Eye (tissue), 1 donor: ENCODE measurements at places on chromosomes 5 and 9.

DNA sequence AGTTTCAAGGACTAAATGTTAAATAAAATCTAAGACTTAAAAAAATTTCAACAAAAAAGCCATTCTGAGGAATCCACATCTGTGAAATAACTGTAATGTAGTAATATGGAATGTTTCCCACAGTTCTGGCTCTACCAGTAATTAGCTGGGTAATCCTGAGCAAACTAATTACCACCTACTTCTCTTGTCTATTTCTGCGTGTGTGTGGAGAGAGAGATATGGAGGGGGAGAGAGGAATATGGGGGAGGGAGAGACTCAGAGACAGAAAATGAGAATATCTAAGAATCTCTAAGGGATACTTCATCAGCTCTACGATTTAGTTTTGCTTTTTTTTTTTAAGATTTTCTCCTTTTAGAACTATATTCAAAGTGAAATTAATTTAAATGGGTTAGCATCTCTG is 28.0 kb downstream of the TBCA start:
- DNase-seq, result no peak

- DNase-seq, result no peak
These were observed 65.2 kb downstream of the USP20 start for GRCh38 chr9:129900263-129901027.

GRCh38 chr9:9142001-9142400 is 1342.4 kb upstream of the DMAC1 start:
- no peak for DNase-seq

DNA sequence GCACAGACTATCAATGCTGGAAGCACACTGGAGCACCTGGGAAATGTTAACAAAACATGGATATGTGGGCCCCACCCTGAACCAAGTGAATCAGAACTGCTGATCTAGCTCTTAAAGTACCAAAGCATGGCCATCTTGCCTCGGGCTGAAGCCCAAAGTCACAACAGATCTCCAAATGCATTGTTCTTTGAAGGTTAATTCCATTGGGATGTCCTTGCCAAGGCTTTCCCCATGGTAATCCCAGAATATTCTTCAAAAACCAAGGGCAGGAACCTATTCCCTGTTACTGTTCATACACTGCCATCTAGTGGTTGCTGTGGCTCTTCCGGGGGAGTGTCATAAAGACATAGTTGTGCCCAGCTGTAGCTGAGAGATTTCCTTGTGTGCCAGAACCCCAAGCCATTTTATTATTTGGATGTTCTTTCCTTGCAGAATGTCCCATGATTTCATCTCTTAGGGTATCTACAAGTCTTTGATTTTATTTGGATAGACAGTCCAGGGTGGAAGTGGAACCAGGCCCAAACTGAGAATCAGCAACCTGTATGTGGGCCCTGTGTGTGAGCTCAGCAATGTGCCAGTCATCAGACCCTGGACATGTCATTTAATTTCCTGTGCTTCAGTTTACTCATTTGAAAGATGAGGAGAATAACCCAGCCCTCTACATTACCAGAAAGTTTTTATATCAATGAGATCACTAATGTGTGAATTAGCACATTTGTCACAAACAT is 290.0 kb downstream of the ACTL7B start:
- DNase-seq, result peak; percentile 95

DNA sequence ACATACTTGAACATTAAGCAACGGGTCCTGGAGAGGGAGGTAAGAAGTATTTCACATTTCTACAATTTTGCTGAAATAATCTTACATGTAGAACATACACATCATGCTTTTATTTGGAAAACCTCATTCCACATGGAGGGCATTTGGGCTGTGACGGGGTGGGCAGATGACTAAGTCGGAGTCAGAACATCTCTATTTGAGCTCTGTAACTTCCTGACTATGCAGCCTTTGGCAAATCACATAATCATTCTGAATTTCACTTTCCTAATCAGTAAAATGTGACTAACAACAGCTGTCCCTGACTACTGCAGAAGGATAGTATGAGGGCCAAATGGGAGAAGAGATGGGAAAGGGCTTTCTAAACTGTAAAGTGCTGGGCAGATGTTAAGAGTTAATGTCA is 17.1 kb upstream of the IL6ST start:
- DNase-seq, result no peak

- DNase-seq, result no peak
These were observed 234.6 kb downstream of the CDK5RAP2 start for GRCh38 chr9:120345379-120345778.

DNA sequence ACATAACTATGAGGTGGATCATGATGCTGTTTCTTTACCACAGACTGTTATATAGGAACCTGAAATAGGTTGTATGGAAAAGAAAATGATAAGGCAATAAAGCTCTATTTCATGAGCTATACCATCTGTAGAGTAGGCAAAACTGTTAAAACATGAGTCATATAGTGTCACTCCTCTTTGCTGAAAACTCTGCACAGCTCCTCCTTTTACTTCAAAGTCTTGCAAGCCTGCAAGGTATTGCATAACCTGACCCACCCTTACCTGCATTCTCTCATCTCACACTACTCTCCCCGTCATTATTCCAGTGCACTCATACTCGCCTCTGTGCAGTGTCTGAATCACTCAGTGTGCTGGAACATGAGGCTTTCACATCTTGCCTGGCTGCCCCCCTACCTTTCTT is 790.1 kb downstream of the EFNA5 start:
- no peak for DNase-seq

- no peak for DNase-seq
These were observed 204.1 kb downstream of the EBF1 start for GRCh38 chr5:158895588-158895987.

GRCh38 chr9:93004561-93004960 is 53.9 kb upstream of the SUSD3 start:
- DNase-seq, result no peak

GRCh38 chr9:35727676-35728040 is 4.3 kb downstream of the TLN1 start:
- no peak for DNase-seq
